ENCODE measurements at places on chromosomes 4 and X.
A peak's percentile ranks its signal among the peaks of the same experiment; 100 is the strongest.

- no peak for DNase-seq
Measured at GRCh38 chr4:8319731-8320385, 50.3 kb downstream of the HTRA3 start.

DNA sequence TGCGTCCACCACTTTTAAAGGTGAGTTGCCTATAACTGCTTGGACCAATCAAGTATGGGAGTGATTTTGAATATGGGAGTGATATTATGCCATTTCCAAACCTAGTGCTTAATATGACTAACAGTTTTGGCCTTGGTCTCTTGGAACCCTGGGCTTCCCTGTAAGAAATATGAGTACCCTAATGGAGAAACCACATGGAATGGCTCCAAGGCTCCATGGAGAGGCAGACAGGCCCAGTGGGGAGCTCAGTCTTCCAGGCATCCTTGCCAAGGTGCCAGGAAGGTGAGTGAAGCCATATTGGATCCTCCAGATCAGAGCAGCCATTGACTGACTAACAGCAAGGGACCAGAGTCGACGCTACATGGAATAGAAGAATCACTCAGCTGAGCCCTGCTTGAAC is 53.2 kb downstream of the MAML3 start:
- no peak for DNase-seq

DNA sequence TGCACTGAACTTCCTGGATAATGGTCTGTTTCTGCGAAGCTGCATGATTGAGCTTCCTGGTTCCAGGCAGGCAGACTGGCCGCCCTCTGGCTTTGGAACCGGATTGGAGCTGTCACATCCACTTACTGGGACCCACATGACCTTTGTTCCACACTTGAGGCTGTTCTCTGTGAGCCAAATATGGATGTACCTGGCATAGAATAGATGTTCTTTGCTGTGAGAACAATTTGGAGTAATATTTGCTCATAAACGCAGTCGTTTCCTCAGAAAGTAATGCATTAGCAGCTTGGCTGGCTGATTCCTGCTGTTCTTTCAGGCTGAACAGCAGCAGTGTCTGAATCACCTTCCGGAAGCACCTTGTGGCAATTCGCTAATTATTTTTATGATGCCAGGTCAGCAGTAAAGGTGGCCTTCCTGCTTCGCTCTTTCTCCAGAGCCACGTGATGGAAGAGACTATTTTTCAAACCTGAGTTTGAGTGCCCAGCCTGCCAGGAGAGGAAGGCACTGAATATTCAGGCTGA is 78.1 kb upstream of the BOD1L1 start:
- DNase-seq, result peak; percentile 90

- DNase-seq, result no peak
Measured at GRCh38 chr4:41559940-41560516, 22.1 kb downstream of the LIMCH1 start.

DNA sequence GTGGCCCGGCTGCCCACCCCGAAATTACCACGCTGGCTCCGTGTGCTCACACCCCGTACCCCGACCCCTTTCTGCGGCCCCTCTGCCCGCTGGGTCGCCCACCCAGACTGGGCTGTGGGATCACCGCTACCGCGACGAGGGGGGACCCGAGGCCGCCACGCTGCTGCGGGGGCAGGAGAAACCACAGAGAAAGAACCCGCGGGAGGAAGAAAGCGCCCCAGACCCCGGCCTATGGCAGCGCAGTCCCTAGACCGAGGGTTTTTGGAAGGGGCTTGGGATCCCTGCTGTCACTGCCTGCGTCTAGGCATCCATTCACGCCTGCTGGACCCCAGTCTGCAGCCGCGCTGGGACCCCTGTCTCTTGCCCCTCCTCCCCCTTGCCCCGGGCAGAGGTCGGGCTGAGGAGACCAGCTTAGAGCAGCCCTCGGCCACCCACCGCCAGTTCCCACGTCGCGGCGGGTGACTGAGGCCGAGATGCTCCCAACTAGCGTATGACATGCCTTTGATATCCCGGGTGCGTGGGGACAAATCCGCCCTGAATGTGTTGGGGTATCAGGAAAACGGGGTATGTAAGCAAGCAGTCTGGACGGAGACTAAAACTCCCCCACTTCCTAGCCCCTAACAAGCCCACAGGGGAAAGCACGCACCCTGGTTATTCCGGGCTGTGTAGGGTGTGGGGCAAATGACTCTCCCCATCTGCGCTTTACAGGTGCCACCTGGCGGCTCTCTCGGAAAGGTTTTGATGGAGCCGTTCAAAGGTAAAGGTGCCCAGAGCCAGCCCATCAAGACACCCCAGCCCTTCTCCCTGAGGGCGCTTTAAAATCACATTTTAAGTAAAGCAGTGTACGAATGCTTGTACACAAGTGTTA is 862 bp upstream of the INPP4B start:
- peak; percentile 7 for DNase-seq

- DNase-seq, result no peak
Measured at GRCh38 chr4:139898293-139898692, 232.7 kb downstream of the MGST2 start.

DNA sequence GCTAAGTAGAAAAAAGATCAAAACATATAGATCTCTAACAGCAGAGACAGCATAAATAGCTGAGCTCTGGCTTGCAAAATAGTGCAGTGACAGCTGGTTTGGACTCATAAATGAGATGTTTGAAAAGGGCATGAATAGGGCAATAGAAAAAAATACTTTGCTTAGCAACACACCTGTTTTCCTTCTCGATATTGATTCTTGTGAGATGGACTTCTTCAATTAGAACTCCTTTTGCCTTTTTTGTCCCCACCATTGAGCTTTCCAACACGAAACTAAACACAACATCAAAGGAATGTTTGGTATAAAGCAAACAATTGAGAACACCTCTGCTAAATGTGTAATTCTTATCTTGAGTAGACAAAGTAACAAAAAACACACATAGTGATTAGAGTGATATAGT is 726.3 kb downstream of the RAPGEF2 start:
- no peak for DNase-seq

DNA sequence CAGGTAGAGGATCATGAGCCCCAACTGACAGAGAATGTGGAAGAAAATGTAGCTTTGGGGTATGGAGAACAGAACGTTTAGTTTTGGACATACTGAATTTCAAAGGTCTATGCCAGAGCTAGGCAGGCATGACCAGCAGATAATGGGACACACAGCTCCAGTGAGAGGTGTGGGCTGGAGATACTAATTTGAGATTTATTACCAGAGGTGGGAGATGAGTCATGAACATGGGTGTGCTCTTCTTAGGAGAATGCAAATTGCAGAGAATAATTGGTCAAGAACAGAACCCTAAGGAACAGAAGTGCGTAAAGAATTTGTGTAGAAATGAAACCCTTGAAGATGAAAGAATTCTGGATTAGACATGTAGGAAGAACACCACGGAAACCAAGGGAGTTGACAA is 125.2 kb downstream of the PACRGL start:
- DNase-seq, result no peak

- no peak for DNase-seq
Measured at GRCh38 chr4:27049239-27049829, 188.7 kb downstream of the STIM2 start.

DNA sequence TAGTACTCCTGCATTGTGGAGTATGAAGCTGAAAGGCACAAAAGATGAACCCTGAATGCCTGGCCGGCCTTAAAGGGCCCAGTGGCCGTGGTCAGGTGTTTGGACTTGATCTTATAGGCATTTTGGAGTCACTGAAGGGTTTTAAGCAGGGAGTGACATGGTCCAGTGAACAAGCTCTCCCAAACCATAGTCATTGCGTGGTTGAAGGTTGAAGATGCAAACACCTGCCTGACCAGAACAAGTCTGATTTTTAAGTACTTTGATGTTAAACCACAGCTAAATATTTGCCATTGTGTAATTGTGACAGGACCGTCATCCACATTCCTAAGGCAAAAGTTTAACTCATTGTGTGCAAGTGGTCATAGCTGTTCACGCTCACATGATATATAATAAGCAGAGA is 3.3 kb downstream of the STK32B start:
- DNase-seq, result peak; percentile 54

- DNase-seq, result no peak
Measured at GRCh38 chrX:77693594-77693993, 92.4 kb downstream of the ATRX start.

GRCh38 chr4:20217951-20218350 is 33.8 kb upstream of the SLIT2 start:
- no peak for DNase-seq

DNA sequence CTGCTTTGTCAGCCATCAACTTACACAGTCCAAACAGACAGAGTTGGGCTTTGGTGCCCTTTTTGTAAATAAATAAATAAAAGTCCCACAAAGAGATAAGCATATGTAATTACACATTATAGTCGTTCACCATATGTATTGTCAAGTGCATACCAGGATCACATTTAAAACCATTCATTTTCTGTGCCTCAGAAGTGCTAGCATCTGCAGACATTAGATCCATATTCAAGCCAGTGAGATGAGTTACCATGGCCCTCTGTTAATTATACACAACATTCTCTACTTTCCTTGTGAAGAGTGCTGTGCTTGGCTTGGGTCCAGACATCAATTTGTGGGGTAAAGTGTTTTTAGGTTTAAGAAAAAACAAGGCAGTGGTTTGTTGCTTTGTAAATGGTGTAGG is 76.8 kb downstream of the ENOX2 start:
- DNase-seq, result no peak

GRCh38 chr4:41418444-41418843 is 119.5 kb upstream of the LIMCH1 start:
- peak; percentile 53 for DNase-seq
